CD4-positive, alpha-beta T cell treated with Interleukin-6 at 100 ng/mL for 8 hours (primary cell): ENCODE measurements at places on chromosomes 1 and 21.

DNA sequence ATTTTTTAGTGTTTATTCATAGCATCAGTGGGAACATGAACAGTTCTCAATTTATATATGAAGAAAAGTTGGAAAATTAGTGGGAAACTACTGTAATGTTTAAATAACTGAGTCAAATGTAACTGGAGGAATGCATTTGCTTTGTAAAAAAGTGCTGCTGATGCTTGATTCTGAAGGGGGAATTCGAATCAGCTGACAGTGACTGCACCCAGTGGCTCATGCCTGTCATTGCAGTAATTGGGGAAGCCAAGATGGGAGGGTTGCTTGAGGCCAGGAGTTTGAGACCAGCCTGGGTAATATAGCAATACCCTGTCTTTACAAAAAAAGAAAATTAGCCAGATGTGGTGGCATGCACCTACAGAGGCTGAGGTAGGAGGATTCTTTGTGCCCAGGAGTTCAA lies 398.4 kb downstream of the ZP4 start:
- DNase-seq: no peak

- no peak for DNase-seq
Observed at GRCh38 chr1:40802742-40803113, 19.1 kb downstream of the KCNQ4 start.

DNA sequence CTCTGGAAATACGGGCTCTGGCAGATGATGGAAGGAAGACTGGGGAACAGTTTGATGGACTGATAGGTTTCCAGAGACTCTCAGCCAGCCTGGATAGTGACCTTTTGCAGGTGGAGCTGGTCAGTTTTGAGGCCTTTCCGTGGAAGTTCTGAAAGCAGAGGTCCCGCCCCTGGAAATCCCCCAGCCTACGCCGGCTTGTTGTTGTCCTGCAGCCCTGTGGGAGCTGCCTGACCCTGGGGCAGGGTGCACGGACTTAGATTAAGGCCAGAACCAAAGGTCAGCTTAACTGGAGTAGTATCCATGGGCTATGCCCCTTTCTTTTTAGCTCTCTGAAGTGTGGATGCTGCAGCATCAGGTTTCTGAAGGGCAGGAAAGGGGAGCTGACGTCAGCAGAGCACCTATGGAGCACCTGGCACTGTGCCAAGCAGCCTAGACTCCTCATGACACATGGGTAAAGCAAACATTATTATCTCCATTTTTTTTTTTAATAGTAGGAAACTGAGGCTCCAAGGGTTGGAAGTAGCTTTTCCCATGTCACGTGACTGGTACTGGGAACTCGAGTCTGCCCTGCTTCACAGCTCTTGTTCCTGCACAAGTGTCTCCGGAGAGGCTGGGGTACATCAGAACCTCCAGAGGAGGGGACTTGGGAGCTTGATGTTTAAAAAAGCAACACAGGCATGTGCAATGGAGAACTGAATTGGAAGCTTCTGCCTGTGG lies 38.5 kb downstream of the IER5 start:
- no peak for DNase-seq

DNA sequence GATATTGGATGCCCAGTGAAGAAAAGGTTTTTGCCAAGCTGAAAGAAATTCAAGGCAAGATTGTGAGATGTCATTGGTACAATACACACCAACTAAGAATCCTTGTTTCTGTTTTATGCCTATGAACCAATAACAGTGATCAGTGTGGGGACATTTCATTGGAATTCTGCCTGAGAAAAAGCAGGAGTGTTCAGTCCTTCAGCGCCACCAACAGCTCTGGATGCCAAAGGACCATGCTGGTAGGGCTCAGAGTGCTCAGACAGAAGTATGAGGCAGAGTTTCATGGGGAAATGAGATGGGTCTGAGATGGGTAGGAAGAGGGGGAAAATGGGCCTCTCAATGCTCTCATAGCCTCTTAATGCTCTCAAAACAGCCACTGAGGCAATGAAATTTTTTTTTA lies 56.5 kb downstream of the GABPA start:
- no peak for DNase-seq

DNA sequence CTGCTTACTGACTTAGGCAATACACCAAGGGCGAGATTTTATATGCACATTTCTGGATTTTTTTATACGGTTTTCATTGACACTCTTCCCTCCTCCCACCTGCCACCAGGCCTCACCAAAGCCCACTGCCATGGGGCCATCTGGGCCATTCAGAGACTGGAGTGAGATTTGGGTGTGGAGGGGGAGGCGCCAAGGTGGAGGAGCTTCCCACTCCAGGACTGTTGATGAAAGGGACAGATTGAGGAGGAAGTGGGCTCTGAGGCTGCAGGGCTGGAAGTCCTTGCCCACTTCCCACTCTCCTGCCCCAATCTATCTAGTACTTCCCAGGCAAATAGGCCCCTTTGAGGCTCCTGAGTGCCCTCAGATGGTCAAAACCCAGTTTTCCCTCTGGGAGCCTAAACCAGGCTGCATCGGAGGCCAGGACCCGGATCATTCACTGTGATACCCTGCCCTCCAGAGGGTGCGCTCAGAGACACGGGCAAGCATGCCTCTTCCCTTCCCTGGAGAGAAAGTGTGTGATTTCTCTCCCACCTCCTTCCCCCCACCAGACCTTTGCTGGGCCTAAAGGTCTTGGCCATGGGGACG lies 57.9 kb downstream of the LACTBL1 start:
- DNase-seq: no peak

GRCh38 chr1:175380521-175381300 lies 188.1 kb upstream of the KIAA0040 start:
- DNase-seq: no peak

DNA sequence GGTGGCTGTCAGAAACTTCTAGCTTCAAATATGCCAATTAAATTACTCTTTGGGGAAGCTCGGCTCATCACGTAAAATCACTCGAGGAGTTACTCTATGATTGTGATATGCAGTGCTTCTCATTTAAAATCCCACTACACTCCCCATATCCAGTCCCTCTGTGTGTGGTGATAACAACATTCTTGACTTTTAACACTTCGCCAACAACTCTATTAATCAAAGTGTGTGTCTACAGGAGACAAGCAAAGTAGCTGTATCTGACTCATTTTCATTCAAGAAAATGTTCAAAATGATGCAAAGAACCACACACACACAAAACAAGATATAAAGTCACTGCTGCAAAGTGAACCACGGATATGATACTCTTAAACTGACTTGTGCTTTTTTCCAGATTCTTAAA lies 341.3 kb downstream of the DSCAM start:
- DNase-seq: no peak

GRCh38 chr1:19945914-19946313 lies 22.5 kb upstream of the PLA2G2E start:
- DNase-seq: no peak
